ENCODE measurements at places on chromosomes 2 and 18.

DNA sequence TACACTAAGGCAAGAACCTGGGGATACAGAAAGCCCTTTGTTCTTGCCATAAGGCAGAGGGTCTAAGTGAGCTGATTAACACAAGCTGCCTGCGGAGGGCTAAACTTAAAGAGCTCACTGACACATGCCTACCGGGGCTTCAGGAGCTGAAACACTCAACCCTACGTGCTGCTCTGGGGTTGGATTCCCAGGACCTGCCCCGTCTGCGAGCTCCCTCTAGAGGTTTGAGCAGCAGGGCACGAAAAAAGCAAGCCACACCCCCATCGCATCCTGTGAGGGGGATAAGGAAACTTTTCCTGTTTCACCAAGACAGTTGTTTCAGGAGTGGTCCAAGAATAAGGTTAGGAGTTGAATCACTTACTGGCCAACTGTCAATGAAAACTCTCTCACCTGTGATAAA lies 562.1 kb downstream of the TMX3 start:
- no peaks in the 10 kb centered on the region for H3K27me3 ChIP-seq
- no peak overlapping the region for H3K4me3 ChIP-seq
- no peaks in the 10 kb centered on the region for H3K4me1 ChIP-seq
- peak; percentile 16 for ATAC-seq
- no peaks in the 10 kb centered on the region for H3K36me3 ChIP-seq

DNA sequence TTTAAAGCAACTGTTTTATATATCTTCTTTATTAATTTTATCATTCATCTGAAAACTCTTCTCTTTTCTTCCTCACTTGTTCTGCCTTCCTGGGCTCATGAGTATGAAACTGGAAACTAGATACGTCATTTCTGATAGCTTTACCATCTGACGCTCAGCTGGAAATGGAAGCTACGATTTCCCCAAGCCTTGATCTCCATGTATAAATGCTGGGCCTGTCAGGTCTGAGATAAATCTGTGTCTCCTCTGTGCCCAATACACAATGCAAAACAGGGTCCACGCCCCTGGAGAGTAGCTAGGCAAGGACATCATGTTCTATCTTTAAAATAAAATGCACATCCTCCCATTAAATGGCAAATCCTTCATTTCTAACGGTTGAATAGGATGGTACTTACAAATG lies 238.4 kb downstream of the AFF3 start:
- H3K27ac ChIP-seq = no peak overlapping the region
- no peaks in the 10 kb centered on the region for H3K27me3 ChIP-seq
- no peak overlapping the region for H3K4me3 ChIP-seq
- no peak for ATAC-seq

- H3K36me3 ChIP-seq = no peaks in the 10 kb centered on the region
- no peak overlapping the region for H3K4me3 ChIP-seq
- no peak for ATAC-seq
- H3K27ac ChIP-seq = no peak overlapping the region
- no peaks in the 10 kb centered on the region for H3K27me3 ChIP-seq
- peaks cover 42% of the 10 kb centered on the region for H3K4me1 ChIP-seq
Measured at GRCh38 chr2:238141541-238142318, 3.3 kb downstream of the KLHL30 start.

- no peak overlapping the region for H3K27ac ChIP-seq
- no peaks in the 10 kb centered on the region for H3K36me3 ChIP-seq
- H3K4me3 ChIP-seq = no peak overlapping the region
- H3K27me3 ChIP-seq = no peaks in the 10 kb centered on the region
Measured at GRCh38 chr2:5231287-5231686, 460.9 kb upstream of the SOX11 start.

- H3K27ac ChIP-seq = no peak overlapping the region
- H3K36me3 ChIP-seq = no peaks in the 10 kb centered on the region
- H3K4me3 ChIP-seq = no peak overlapping the region
Measured at GRCh38 chr2:200345975-200346374, 39.5 kb downstream of the SPATS2L start.

DNA sequence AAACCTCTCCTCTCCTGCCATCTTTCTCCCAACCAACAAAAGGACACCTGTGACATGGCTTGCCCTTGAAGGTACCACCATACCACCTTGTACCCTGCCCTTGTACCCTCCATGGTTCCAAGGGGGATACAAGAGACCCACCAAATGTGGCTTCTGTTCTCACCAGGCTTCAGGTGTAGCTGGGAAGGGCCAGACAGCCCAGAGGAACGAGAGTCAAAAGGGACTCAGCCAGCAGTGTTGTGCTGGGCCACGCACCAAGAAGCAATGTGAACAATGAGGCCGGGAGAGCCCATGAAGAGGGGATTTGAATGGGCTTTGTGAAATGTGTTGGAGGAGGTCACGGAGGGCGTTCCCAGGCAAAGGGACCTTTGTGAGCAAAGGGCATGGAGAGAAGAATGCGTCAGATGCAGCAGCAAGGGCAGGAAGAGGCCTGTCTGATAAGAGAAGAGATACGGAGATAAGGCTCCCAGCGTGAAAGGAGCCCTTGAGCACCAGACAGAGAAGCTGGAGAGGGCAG lies 48.6 kb downstream of the PLB1 start:
- H3K27ac ChIP-seq = no peak overlapping the region
- no peaks in the 10 kb centered on the region for H3K36me3 ChIP-seq
- H3K4me3 ChIP-seq = no peak overlapping the region
- H3K27me3 ChIP-seq = peaks cover 32% of the 10 kb centered on the region
- H3K4me1 ChIP-seq = peaks cover under 1% of the 10 kb centered on the region
- no peak for ATAC-seq

GRCh38 chr2:231335591-231335990 lies 59.9 kb upstream of the B3GNT7 start:
- no peak overlapping the region for H3K4me3 ChIP-seq
- no peak overlapping the region for H3K27ac ChIP-seq
- no peaks in the 10 kb centered on the region for H3K27me3 ChIP-seq
- ATAC-seq = no peak
- peaks cover 32% of the 10 kb centered on the region for H3K36me3 ChIP-seq

Measured in stimulated activated memory B cell treated with anti-CD40 and anti-IgM and Interleukin-4, amounts not matched to agents 10 μg/mL and 1 μg/mL and 100 μg/mL, for 72 hours (primary cell).